ENCODE measurements at places on chromosomes 7 and 10.

DNA sequence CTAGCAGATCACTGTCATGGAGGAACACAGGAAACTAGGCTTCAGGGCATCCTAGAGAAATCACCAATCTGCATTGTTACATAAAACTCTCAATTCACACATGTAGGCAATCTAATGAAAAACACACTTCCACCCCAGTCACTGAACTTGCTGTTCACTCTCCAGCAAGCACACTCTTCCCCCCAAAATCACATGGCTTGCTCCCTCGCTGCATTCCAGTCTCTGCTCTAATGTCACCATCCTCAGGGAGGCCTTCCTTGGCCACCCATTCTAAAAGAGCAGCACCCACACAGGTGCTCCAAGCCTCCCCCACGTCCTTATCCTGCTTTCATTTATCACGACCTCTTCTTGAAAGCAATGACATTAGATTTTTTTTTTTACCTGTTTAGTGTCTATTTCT, 19.6 kb downstream of the CUL2 start:
- no peak for DNase-seq

GRCh38 chr7:967361-968082, 7.8 kb downstream of the COX19 start:
- DNase-seq: no peak

- DNase-seq: no peak
These were observed 1.5 kb downstream of the MDFIC start for GRCh38 chr7:114923403-114923713.

DNA sequence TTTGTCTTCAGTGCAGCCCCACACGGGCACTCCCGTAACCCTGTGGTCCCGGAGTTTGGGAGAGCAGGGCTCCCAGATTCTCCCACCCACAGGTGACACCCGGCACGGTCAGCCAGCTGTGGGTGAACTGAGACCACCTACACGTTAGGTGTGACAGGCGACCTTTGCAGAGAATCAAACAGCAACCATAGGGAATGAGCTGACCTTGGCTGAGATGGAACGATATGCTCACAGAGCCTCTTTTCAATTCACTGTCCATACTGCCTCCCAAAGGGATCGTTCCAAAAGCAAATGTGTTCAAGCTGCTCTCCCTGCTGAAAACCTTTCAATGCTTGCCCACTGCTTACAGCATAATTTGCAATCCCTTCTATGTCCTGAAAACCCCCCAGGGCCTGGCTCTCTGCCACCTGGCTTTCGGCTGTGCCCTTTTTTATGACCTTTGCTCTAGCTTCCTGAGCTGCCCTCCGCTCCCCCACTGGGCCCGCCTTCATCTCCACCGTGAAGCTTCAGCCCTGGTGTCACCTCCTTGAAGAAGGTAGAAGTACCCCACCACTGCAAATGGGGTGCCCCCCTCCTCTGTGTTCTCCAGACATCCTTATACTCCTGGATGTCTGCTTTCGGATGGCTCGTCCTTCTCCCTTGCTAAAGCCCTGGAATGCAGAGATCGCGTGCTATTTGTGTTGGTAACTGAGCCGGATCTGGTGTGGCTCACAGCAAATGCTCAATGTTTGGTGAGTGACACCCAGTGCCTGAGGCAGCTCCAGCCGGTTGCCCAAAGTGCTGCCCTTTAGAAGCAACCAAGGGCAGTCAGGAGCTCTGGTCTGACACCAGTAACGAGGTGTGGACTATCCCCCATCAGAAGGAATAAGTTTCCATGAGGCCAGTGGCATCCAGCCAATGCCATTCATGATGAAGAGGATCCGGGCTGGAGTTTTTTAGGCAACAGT, 90.4 kb downstream of the KIAA1549 start:
- peak; percentile 39 for DNase-seq

- DNase-seq: no peak
These were observed 85.2 kb downstream of the CHCHD3 start for GRCh38 chr7:132996581-132997242.

GRCh38 chr10:82813856-82814255, 938.9 kb downstream of the NRG3 start:
- DNase-seq: no peak

GRCh38 chr10:99487125-99487807, 45.5 kb upstream of the NKX2-3 start:
- DNase-seq: no peak

GRCh38 chr10:98168147-98168546, 33.7 kb downstream of the R3HCC1L start:
- DNase-seq: no peak

- DNase-seq: no peak
These were observed 21.6 kb downstream of the TES start for GRCh38 chr7:116231949-116232348.

- DNase-seq: peak; percentile 33
These were observed 41.9 kb downstream of the CAMK1D start for GRCh38 chr10:12391206-12391605.

Data from brain (organoid and tissue), 16 donors.